Heart right ventricle (tissue), 16 donors: ENCODE measurements at places on chromosomes 5 and 9.

DNA sequence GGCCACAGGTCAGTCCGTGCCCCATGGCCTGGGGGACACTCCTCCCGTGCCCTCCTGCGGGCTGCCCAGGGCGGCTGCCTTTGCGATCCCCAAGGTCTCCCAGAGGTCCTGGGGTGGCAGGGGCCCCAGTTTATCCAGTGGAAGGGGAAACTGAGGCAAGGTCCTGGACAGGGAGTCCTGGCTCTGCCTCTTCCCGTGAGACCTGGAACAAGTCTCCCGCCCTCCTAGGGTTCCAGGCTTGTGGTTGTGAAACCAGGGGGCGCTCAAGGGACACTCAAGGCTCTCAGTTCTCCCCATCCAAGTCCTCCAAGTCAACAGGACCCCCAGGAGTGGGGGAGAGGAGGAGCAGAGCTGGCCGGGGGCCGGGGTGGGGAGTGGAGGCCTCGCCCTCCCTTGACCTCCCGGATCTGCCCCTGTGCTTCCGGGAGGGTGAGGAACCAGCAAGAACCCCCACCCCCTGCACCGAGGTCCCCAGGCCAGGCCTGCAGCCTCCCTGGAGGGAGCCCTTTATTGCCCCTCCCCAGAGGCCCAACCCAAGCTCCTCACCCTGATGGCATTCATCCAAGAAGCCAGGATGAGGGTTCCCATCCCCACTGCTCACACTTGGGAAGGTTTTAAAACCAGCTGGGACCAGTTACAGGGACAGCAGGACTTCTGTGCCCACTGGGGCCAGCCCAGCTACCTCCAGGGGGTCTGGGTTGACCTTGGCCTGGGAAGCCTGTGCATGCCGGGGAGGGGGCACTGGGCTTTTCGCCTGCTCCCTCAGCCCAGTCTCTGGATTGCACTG lies 24.7 kb upstream of the TMEM250 start:
- DNase-seq: no peak

- no peak for DNase-seq
Observed at GRCh38 chr9:69443178-69443577, 118.2 kb downstream of the ENTREP1 start.

DNA sequence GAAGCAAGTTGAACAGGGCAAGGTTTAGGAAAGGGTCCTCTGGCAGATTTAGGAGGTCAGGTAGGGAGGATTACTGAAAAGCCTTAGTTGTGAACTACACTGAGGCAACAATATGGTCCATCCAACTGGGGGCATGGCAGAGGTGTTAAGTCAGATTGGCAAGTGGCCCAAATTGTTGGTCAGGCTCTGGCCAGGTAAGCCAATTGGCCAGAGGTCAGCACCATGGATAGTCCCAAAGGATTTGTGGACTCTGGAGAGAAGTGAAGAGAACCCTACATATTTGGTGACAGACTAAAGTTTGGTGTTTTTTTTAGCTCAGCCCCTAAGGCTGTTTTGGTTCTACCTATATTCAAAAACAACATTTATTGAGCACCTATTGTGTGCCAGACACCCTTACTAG lies 39.1 kb upstream of the RASGRF2 start:
- no peak for DNase-seq

- DNase-seq: no peak
Observed at GRCh38 chr5:115979201-115980041, 17.1 kb downstream of the LVRN start.

GRCh38 chr5:150488519-150489359 lies 19.2 kb upstream of the NDST1 start:
- peak; percentile 81 for DNase-seq

DNA sequence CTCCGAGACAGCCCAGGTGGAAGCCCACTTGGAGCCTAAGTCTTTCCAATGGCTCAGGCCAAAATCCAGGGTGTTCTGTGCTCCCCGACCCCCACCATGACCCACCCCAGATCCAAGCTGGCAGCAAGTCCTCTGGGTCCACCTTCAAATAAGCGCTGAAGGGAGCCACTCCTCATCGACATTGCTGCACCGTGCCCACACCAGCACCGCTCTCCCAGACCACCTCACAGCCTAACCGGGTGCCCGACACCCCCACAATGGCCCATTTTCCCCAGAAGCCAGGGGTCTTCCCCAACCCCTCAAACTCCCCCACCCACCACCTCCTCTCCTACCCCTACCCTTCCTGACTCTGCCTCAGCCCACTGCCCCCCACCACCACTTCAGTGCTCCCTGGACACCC lies 50.5 kb downstream of the SEMA4D start:
- no peak for DNase-seq

- DNase-seq: no peak
Observed at GRCh38 chr9:14889451-14889850, 20.8 kb downstream of the FREM1 start.

- no peak for DNase-seq
Observed at GRCh38 chr9:12798066-12798770, 23.4 kb downstream of the LURAP1L start.

DNA sequence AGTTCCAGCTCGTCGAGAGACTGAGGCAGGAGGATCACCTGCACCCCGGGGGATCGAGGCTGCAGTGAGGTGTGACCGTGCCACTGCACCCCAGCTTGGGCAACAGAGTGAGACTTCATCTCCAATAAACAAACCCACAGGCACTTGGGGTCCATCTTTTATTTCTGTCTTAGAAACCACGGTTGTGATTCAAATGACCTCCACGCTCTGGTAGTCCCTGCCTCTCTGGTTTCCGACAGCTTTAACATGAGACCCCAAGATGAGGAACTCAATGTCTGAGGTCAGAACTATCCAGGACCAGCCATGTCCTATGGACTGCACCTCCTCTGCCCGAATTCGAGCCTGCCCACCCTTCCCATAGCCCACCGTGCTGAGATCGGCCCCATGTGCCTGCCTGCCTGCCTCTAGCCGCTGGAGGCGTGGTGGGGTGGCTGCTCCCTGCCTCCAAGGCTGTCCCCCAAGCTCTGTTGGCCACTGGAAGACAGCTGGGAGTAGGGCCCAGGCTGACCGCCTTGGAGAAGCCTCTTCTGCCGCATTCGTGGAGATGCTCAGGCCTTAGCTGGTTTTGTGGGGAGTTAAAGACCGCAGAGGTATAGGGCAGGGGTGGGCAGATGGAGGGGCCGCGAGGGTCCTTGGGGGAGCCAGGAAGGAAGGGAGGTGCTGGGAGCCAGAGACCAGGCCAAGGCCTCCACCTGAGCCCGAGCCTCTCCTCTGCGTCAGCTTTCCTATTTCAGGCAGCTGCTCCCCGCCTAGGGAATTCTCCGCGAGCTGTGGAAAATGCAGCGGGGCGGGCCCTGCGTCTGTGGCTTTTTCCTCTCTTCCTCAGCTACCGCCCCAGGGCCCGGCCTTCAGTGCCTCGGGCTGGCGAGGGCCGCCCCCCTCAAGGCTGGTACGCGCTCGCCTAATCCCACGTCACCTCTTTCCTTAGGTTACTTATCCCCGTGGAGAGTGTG lies 6.9 kb upstream of the WDR5 start:
- peak; percentile 19 for DNase-seq

DNA sequence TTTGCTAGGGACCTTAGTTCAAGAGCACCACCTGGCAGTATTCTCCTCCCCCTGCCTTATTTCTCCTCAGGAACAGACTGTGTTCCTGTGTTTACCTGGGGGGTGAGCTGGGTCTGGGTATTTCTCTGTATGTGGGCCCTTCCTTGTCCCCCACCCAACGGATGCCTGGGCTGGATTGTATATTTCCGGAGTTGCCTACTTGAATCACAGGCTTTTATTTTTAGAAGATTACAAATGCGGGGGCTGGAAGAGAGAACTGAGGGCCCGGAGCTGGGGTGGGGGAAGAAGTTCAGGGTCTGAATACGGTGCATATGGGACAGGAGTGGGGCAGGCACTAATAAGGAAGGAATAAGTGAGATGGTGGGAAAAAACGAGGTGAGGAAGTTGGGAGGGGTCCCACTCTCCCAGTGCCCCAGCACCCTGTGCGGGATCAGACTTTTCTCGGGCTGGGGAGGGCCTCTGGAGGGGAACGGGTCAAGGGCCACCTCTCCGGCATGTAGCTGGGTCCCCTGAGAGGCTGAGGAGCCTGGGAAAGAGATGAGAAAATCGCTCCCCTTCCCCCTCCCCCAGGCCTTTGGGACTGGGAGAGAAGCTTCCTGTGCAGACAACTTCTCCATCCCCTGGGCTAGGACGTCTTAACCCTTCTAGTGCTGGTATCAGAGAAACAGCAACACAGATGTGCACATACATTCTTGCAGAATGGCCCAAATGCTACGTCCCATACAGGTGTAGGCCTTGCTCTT lies 42.1 kb downstream of the PCDH1 start:
- peak; percentile 86 for DNase-seq

GRCh38 chr9:134216961-134217360 lies 52.6 kb upstream of the RNU6ATAC start:
- no peak for DNase-seq

DNA sequence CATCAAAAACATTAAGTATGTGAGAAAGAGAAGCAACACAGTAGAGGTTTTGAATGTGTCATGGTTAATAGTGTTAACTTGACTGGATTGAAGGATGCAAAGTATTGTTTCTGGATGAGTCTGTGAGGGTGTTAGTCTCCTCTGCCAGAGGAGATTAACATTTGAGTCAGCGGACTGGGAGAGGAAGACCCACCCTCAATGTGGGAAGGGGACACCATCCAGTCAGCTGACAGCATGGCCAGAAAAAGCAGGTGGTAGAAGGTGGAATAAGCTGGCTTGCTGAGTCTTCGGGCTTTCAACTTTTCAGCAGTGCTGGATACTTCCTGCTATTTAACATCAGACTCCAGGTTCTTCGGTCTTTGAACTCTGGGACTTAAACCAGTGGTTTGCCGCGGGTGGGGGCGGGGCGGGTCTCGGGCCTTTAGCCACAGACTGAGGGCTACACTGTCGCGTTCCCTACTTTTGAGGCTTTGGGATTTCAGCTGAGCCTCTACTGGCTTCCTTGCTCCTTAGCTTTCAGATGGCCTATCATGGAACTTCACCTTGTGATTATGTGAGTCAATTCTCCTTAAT lies 309.9 kb upstream of the ST8SIA4 start:
- DNase-seq: no peak

DNA sequence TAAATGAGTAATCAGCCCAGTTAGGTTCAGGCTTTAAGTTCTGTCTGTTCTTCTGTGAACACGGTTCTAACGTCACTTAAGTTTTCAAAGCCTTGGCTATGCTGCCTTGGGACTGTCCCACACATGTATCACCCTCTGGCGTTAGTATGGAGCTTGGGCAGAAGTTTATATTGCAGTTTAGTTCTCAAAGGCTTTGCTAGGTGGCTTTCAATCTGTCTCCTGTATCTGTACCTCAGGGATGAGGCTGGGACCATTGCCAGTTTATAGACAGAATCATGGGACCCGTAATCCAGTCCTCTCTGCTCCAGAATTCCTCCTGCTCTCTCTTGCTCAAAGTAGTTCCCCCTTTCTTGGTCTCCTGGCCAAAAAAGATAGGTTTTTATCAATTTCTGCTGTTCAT lies 12.1 kb downstream of the C9orf40 start:
- DNase-seq: no peak

- DNase-seq: no peak
Observed at GRCh38 chr5:157888814-157889532, 30.0 kb upstream of the CLINT1 start.

- DNase-seq: no peak
Observed at GRCh38 chr5:123454259-123454911, 31.2 kb upstream of the CEP120 start.
